ENCODE measurements at places on chromosomes 6 and 20.

GRCh38 chr6:36290668-36291620 lies 21.1 kb downstream of the PNPLA1 start:
- no peak for DNase-seq

GRCh38 chr20:53707371-53708055 lies 113.9 kb upstream of the ZNF217 start:
- no peak for DNase-seq

GRCh38 chr6:156082012-156082411 lies 626.4 kb upstream of the NOX3 start:
- DNase-seq = no peak

- no peak for DNase-seq
Measured at GRCh38 chr6:9083108-9083507, 647.8 kb upstream of the SLC35B3 start.

GRCh38 chr20:58889334-58889760 lies 36.8 kb downstream of the GNAS start:
- DNase-seq = no peak

DNA sequence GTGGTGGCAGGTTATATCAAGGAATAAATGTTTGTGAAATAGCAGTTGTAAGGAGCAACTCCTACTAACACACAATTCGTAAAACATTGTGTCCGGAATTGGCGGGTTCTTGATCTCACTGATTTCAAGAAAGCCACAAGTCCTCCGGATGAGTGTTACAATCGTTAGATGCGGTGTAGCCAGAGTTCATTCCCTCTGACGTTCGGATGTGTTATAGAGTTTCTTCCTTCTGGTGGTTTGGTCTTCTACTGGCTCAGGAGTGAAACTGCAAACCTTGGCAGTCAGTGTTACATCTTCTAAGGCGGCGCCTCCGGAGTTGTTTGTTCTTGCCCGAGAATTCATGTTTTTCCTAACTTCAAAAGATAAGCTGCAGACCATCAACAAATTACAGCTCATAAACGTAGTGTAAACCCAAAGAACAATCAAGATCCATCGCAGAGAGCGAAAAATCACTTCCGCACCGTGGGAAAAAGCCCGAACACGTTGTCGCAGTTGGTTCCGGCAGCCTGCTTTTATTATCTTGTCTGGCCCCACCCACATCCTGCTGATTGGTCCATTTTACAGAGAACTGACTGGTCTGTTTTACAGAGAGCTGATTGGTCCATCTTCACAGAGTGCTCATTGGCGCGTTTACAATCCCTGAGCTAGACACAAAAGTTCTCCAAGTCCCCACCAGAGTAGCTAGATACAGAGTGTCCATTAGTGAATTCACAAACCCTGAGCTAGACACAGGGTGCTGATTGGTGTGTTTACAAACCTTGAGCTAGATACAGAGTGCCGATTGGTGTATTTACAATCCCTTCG lies 58.2 kb downstream of the TRIM27 start:
- DNase-seq = no peak

GRCh38 chr6:55827818-55828522 lies 47.4 kb downstream of the BMP5 start:
- DNase-seq = no peak

DNA sequence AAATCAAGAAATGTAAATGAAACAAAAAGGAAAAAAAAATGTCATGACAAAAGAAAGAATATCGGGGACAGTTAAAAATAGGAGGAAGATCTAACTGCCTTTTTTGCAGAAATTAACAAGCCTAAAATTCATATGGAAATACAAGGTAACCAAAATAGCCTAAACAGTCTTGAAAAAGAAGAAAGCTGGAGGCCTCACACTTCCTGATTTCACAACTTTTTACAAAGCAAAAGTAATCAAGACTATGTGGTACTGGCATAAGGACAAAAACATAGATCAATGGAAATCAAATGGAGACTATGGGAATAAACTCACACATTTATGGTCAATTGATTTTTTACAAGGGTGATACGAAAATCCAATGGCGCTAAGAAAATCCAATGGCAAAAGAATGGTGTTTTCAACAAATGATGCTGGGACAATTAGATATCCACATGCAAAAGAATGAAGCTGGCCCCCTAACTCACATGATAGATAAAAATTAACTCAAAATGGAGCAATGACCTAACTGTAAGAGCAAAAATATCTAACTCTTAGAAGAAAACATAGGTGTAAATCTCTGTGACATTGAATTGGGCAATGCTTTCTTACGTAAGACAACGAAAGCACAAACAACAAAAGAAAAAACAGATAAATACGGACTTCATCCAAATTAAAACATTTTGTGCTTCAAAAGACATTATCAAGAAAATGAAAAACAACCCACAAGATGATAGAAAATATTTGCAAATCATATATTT lies 24.5 kb downstream of the MAP3K5 start:
- no peak for DNase-seq

GRCh38 chr20:31908016-31908415 lies 37.6 kb downstream of the TTLL9 start:
- no peak for DNase-seq

DNA sequence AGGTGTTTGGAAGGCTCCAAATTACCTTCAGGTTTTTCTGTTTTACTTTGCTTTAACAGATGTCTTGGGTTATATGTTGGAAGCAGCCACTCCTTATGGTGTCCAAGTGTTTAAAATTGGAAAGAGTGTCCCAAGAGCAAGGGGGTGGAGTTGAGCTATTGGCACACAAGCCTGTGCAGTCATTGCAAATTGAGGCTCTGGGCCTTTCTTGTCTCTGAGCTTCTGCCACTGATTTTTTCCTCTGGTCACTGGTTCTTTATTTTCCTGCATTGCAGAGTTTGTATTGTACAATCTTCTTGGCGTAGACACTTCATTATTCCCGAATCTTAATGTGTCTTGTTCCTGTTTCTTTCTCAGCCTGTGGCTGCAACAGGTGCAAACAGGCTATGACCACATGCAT lies 598.8 kb downstream of the RNF144B start:
- no peak for DNase-seq

DNA sequence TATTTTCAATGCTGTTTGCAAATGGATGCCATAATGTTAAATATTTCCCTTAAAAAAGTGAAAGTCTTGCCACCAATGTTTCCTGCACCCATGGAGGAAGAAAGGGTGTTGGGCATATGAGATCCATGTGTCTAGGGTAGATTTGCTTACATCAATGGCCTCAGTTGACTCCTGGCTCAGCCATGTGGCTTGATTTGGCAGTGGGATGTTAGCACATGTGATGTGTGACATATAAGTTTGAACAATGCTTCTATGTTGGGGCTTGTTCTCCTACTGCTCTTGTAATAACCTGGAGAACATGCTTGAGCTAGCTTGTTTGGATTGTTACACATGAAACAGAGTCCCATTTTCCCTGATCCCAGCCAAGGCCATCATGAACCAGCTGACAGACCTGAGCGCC lies 187.6 kb downstream of the SCP2D1 start:
- DNase-seq = no peak

DNA sequence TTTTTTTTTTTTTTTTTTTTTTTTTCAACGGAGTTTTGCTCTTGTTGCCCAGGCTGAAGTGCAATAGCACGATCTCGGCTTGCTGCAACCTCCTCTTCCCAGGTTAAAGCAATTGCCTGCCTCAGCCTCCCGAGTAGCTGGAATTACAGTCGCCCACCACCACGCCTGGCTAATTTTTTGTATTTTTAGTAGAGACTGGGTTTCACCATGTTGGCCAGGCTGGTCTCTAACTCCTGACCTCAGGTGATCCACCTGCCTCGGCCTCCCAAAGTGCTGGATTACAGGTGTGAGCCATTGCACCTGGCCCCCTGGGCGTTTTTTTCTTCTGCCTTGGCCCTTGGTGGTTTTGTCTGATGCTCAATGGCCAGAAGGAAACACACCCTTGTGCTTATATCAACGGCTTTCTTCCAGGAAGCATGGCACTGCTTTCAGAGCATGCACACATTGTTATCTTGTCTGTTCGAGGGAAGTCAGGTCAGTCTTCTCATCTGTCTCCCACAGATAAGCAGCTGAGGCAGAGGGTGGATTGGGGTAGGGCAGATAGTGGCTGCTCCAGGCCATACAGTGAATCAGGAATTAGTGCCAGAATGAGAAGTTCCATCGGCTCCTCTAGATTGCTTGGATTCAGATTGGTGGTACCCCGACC lies 203.1 kb downstream of the TSHZ2 start:
- DNase-seq = no peak

- no peak for DNase-seq
Measured at GRCh38 chr6:73978330-73978729, 282.3 kb downstream of the CD109 start.

DNA sequence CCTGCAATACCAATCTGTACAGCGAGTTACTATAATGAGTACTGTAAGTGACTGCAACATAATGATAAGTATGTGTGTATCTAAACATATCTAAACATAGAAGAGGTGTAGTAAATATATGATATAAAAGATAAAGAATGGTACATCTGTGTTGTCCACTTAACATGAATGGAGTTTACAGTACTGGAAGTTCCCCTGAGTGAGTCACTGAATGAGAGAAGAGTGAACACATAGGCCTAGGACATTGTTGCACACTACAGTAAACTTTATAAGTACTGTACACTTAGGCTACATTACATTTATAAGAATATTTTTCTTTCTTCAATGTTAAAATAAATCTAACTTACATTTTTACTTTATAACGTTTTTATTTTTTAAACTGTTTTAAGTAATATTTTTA lies 380.4 kb downstream of the MMUT start:
- no peak for DNase-seq

DNA sequence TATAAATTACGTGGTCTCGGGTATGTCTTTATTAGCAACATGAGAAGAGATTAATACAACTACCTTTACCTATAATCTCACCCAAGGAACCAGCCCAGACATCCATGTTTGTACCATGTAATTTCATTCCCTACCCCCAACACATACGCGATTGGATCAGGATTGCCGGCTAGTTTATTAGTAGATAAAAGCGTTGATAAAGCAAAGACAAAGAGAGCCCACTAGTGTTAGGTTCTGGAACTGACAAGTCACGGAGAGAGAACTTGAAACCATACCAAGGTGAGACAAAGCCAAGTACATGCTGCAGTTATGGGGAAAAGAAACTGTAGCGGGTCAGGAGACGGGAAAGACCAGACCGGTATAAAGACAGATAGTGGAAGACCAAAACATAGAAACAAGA lies 37.4 kb upstream of the FAM135A start:
- DNase-seq = no peak

- no peak for DNase-seq
Measured at GRCh38 chr6:56019973-56020372, 144.6 kb upstream of the BMP5 start.

- no peak for DNase-seq
Measured at GRCh38 chr6:139942331-139942730, 567.9 kb upstream of the CITED2 start.

- no peak for DNase-seq
Measured at GRCh38 chr6:159640722-159641482, 52.1 kb downstream of the SOD2 start.

- DNase-seq = no peak
Measured at GRCh38 chr6:10210052-10210451, 204.8 kb downstream of the TFAP2A start.

DNA sequence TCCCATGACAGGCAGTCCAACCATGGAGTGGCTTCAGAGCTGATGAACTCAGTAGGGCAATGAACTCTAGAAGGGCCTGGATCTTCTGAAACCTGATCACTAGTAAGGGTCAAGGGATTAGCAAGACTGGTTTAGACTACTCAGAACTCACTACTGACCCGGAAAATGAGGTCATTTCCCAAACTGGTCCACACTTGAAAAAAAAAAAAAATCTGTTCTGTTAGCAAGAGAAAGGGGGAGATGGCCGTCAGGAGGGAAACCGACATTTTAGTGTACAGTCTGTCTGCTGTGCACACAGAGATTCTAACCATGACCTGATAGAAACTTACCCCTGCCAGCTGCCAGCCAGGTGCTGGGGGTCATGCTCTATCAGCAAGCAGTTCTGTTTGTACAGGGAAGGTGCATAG lies 262.4 kb upstream of the AGPAT4 start:
- DNase-seq = no peak

- DNase-seq = peak; percentile 59
Measured at GRCh38 chr6:90403489-90404381, 107.1 kb upstream of the BACH2 start.

DNA sequence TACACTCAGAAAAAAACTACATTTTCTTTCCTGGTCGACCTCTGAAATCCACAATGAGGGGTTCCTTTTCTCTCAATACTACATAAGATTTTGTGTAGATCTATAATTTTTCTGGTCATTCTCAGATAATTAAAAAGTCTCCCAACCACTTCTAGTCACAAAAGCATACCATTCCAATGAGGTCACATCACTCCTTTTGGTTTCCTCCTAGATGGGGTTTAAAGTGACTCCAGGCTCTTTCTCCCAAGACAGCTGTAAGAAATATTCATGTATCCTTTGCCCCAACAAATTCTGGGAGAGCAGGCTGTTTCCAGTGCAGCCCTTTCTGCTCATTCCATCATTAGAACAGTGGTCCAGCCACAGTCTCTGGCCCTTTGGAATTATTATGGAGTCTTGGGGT lies 43.1 kb upstream of the BEND6 start:
- peak; percentile 74 for DNase-seq

GRCh38 chr6:115838216-115838615 lies 222.5 kb downstream of the FRK start:
- no peak for DNase-seq

DNA sequence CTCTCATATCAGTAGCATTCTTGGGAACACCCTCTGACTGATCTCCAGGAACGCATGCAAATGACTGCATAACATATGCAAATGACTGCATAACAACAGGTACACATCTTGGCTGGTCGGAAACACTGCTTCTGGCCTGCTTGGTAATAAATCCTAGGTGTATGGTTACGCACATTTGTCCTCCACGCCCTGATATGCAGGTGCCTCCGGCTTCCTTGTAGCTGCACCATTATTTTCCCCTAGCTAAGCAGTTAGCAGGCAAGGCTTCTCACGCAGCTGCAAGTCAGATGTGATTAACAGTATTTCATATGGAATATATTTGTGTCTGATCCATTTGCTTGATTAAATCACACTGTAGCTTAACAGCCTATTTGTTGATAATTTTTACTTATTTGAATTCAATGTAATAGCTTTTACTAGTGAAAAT lies 5.9 kb downstream of the RPS6KA2 start:
- DNase-seq = no peak

DNA sequence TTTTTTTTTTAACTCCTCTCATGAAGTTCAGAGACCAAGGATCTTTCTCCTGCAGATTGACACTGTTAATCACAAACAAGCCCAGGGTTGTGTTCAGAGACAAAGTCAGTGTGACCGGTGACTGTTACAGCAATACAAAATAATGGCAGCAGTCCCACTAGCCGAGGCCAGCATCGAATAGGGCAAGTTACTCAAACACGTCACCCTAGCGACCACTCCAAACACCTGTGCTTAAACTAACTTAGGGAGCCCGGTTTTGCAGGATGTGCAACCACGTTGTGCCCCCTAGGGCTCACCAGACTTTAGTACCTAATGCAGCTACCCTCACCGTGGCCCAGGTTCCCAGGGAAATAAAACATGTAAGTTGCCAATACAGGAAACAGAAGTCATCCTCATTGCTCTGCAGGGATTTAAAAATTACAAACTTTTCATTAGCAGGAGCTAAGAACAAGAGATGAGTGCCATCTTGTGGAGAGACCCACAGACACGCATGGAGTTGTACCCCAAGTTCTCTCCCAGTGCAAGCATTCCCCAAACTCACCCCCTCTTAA lies 38.1 kb downstream of the FAM50B start:
- no peak for DNase-seq
